Activated T-helper 1 cell treated with anti-CD3 and anti-CD28 coated beads, Interleukin-2, amount 50 U/mL, for 16 hours (primary cell): ENCODE measurements at places on chromosomes 13 and 19.

DNA sequence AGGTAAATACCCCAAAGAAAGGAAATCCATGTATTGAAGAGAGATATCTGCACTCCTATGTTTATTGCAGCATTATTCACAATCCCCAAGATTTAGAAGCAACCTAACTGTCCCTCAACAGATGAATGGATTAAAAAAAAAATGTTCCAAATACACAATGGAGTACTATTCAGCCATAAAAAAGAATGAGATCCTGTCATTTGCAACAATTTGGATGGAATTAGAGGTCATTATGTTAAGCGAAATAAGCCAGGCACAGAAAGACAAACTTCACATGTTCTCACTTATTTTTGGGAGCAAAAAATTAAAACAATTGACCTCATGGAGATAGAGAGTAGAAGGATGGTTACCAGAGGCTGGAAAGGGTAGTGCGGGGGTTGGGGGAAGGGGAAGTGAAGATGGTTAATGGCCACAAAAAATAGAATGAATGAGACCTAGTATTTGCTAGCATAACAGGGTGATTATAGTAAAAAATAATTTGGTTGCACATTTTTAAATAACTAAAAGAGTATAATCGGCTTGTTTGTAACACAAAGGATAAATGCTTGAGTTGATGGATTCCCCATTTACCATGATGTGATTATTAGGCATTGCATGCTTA, 9.7 kb upstream of the ZNF709 start:
- no peak for DNase-seq

- DNase-seq = no peak
These were observed 15.9 kb downstream of the PGLS start for GRCh38 chr19:17527326-17527725.

- DNase-seq = no peak
These were observed 57.4 kb downstream of the ATP11A start for GRCh38 chr13:112747256-112747655.

DNA sequence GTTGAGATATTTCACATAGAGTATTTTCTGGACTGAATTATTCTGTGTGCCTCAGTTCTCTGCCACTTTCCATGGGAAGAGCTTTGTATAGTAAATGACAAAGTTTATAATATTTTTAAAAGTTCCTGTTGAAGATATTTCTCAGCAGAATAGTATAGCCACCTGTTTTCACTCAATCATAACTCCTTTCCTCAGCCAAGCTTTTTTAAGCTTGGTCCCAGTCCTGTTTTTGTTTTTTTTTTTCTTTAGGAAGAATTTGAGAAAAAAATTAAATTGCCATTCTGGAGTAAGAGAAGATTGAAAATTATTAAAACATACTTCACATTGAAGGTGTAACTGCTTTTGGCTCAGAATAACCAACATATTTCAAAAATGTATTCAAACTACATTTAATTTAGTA, 55.5 kb downstream of the ENOX1 start:
- DNase-seq = no peak

DNA sequence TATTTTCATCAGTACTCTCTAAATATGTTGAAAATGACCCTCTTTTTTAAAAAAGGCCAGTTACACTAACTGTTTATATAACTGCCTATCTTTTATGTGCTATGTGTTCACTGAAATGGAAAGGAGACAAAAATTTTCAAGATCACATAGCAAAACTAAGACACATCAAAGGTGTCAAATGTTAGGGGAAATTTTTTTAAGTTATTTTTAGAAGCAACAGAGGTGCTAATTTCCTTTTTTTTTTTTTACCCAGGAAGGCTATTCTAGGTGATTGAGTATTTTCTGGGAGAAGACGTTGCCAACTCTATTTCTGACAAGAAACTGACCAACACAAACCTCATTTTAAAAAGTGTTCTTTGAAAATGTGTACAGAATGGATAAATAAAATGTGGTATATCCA, 45.7 kb downstream of the ELF1 start:
- DNase-seq = no peak

GRCh38 chr19:29636553-29637360, 28.5 kb upstream of the PLEKHF1 start:
- no peak for DNase-seq

DNA sequence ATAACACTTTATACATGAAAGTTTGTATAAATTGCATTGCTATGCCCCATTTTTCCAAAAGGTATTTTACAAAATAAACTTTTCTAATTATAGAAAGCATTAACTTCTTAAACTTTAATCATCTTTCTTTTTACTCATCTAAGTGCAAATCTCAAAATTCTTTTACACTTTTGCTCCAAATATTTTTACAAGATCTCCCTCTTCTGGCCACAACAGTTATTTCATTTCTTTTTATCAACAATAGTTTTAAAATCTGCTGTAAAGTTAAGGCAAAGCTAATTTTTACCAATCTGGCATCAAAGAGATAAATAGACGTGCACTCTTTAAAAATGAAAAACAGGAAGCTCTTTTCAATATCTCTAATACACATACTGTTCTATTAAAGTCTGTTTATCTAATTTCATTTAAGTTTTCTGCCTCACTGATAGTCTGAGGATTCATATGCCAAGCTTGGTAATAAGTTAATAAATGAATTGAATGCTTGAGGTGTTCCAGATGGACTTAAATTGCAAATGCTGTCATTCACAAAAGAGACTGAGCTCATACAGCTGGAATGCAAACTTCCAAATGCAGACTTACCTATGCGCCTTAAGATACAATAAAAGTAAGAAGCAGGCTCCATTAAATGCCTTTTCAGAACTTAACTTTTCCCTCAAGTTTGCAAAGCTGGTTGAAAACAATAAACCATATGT, 583.0 kb upstream of the ATXN8OS start:
- DNase-seq = no peak

- DNase-seq = no peak
These were observed 4.1 kb downstream of the PCID2 start for GRCh38 chr13:113204378-113204734.

DNA sequence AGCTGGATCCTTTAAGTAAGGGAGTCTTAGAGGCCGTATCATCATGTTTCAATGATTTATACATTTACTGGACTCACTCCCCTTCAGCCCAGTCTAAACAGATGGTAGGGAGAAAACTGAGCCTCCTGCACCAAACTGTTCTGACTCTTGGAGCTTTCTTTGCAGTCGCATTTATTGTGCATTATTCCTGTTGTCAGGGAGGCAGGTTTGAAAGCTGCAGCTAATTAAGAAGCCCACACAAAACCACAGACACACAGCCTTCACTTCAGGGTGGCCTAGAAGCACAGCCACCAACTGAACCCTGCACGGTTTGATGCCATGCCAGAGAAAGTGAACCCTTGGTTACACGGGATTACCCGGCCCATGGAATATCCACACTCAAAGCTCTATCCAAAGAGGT, 911.0 kb downstream of the UQCRFS1 start:
- DNase-seq = no peak

DNA sequence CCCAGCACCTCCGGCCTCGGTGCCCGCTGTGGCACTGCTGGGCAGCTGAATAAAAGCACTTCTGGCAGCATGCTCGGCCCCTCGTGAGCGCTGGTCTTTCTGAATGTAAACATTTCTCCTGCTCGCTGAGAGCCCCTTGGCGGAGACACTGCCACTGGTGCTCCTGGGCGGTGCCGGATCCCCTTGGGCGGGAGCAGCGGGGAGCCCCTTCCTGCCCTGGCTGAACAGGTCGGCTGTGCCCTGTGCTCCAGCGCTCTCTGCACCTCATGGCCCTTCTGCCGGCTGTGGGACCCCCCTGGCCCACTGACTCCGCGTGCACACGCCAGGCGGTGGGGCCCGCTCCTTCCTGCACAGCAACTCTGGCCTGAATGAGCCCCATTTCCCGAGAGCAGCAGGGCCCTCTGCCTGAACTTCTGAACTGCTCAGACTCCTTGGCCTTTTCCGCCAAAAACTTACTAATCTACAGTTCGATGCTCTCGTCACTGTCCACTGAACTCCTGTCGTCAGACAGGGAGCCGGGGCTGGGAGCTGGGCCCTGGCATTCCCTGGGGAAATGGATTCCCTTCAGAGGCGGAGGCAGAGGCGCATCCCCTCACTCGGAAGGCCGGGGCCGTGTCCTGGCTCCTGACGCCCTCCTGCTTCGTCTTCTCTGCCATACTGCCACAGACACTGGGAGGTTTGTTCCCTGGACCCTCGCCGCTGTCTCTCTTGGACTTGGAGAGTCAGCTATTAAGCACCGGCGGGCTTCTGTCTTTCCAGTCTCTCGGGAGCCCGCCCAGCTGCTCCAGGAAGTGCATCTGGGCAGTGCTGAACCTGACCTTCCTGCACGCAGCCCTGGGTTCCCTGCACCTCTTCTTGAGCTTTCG, 14.2 kb downstream of the RB1 start:
- no peak for DNase-seq

DNA sequence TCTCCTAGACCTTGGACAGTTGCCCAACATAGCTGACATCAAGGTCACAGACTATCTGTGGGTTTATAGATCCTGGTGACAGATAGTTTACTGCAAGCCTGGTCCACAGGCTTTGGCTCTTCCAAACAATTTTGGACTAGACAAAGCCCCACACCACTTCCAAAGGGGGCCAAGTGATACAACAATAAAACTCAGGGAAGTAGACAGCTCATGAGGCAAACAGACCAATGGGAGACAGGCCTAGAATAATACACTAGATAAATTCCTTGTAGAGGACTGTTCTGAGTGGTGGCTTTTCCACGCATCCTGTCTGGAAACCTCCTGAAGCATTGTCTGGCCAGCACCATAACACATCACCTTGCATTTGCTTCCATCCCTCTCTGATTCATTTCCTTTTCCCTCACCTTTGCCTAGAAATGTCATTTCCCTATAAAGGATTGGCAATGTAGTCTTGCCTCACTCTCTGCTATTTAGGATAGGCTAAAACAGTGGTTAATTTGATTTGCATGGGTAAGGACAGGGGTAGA, 284.2 kb downstream of the POU4F1 start:
- DNase-seq = no peak

DNA sequence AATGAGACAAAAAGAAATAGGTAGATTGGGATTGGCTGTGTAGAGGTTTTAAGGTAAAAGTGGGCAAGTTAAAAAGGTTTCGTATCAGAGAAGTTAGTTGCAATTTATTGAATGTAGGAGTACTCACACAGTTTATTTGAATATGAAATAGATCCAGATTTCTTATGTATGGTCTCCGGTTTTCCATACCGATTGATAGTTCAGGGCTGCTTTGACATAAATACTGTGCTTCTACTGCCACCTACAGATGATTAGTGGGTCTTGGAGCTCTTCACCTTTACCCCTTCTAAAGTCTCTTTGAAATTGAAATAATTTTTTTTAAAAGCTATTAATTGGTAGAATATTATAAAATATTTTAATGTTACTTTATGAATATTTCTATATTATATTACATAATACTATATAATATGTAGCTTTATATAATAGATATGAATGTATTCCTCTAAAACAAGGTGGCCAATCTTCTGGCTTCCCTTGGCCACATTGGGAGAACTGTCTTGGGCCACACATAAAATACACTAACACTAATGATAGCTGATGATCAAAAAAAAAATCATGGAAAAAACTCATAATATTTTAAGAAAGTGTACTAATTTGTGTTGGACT, 7.7 kb upstream of the GPR18 start:
- DNase-seq = no peak

DNA sequence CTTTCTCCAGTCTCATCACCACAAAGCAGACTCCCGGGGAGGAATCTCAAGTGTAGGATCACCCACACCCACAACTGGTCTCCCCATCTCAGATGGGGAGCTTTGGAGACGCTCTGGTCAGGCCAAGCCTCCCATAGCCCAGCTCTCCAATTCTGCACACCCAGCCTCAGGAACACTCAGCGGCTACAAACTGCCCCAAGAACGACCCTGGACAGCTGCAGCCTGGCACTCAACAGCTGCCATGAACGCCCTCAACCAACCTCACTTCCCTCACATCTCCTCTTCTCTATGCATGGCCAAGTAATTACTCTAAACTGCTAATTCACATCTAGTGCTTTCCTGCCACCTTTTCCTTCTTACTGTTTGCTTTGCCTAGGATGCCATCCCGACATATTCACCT, 42.6 kb downstream of the DZIP1 start:
- no peak for DNase-seq

DNA sequence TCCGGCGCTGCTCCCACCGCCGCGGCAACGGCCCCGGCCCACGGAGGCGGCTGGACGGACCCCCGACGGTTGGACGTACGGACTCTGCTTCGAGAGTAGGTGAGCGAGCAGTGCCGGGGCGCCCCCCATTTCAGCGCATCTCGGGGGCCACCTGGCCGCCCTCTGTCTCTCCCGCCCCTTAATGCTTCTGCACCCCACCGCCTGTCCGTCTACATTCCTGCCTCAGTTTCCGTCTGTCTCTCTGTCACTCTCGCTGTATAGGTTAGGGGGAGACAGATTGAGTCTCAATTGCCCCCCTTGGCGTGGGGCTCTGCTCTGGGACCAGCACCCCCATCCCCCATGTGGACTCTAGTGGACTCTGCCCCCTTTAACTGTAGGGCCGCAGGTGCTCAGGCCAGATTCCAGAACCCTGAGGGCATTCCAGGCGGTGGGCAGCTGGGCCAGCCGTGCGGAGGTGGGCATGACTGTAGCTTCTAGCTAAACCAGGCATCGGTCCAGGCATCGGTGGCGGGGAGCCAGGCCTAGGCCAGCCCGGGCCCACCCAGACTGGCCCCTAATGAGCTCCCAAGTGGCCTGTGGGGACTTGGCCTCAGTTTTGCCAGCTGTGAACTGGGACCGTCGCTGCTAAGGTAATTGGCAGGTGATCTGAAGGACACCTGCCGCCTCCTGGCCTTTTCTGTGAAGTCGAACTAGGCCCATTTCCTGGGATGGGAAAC, 373 bp downstream of the TNFAIP8L1 start:
- DNase-seq = no peak

DNA sequence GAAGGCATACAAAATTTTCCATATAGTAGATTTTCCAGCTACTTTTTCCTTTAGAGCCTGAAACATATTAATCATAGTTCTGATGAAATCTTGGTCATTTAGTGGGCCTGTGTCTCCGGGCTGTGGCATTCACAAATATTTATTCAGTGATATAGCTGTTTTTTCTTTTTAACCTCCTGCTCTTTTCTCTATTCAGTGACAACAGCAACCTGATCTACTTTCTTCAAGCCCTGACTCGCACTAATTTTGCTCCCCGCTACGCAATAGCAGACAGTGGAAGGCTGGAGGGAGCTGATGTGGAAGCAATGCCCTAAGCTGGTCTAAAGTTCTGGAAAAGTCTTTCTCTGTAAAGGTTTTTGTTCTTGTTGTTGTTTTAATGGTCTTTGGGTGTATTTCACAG, 289.7 kb downstream of the SLITRK6 start:
- no peak for DNase-seq

DNA sequence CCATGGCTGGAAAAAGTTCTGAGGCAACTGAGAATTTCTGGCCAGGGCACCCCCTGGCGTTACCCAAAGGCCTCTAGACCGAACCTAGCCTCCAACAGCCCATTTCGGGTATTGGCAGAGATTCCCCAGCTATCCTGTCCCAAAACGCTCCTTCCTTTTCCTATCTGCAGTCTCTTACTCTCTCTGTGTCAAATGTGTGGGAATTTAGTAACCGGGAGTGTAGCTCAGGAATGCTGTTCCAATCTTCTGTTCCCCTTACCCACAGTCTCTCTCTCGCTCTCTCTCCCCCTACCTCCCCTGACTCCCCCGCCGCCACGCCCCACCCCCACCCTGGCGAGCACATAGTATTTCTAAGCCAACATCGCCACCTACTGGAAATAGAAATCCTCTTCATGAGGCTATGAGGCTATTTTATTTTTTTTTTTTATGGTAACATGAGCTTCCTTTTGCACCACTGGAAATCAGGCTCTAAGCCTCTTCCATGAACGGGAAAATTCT, 27.0 kb downstream of the OXGR1 start:
- no peak for DNase-seq

GRCh38 chr19:7729831-7730285, 2.1 kb downstream of the CLEC4G start:
- DNase-seq = no peak

GRCh38 chr13:60431108-60431700, 34.2 kb downstream of the TDRD3 start:
- DNase-seq = no peak
